Activated CD4-positive, alpha-beta T cell treated with anti-CD3 and anti-CD28 coated beads, Interleukin-2, Interleukin-6, amounts not matched to agents 100 ng/mL and 50 ng/mL, durations not matched to agents 16 hours and 8 hours (primary cell): ENCODE measurements at places on chromosomes 6 and 20.

GRCh38 chr6:116010386-116010785 is 50.3 kb downstream of the FRK start:
- no peak for DNase-seq

- DNase-seq = no peak
These were observed 181.9 kb downstream of the SYNDIG1 start for GRCh38 chr20:24651171-24651975.

DNA sequence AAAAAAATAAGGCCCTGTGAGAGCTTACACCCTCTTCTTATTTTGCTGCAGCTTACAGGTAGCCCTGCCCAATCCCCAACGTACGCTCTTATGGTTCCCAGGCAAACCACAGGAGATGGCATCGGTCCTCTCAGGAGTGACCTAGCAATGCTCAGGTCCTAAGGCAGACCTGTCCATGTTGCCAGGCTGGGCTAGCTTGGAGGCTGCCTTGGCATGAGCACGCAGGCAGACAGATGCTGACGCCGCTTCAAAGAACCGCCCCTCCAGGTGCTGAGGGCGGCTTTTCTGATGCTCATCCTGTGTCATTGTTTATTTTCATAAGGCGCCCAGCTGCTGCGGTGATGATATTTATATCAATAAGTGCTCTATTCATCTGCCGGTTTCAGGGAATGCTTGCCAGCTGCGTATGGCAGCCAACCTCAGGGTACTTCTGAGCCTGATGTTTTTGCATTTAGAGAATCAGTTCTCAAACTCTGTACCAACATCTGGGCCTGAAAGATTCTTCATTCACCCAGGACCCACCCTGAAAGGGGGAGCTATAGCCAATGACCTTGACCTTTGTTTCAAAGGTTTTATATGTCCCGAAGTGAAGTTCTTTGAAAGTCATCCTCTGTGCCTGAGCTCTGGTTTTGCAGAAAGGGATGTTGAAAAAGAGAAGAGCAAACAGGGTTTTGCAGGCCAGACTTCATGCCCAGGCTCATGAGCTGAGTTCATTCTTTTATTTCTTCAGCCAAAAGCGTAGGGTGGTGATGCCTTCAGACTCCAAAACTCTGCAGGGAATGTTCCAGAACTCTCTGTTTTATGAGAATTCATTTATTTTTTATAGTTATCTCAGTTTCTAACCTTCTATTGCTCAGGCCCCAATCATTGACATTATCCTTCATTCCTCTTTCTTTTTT is 475.6 kb upstream of the CHD6 start:
- no peak for DNase-seq

DNA sequence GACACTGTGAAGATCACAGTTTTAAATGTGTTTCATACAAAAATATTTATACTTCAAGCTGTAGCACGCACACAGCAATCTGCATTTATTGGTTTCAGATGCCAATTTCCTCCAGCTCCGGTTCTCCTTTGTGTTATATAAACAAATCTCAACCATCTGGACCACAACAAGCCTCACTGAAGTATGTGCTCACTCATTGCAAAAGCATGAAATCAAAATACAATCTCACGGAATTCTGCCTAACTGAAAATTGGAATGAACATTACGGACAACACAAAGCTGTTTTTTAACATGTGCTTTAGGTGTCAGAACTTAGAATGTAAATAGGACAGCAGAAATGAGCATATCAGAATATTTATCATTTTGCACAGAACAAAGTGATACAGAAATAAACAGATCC is 38.0 kb downstream of the RCAN2 start:
- no peak for DNase-seq

GRCh38 chr6:158900663-158901312 is 81.6 kb upstream of the EZR start:
- no peak for DNase-seq

DNA sequence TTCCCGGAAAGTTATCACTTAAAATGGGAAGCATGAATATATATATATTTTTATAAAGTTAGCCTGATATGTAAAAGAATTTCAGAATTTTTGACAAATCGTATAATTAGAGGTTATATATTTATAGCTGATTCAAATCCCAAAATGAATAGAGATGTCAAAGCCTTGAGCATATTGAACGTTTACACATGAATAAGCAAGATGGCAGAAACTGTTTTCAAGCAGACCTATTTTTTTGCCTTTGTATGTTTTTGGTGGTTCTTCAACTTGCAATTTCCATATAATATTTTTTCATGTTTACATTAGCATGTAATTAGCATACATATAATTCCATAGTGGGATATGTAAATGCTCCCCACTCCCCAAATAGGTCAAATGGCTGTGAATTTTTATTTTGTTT is 189.9 kb downstream of the PRL start:
- no peak for DNase-seq

- DNase-seq = no peak
These were observed 17.0 kb upstream of the SLA2 start for GRCh38 chr20:36663031-36663430.

DNA sequence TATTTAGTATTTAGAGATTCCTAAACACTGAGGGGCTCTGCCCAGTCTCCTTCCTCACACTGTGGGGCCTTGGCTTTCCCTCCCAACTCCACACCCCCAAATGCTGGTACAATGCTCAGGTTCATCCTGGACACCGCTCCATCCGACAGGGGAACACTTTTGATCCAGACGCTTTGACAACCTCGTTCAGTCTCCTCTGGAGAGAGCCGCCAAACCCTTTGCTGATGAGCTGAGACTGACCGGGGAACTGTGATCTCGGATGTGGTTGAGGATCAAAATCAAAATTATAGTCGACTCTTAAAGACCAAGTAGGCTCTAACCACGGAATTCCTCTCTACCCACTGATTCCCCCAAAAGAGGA is 38.8 kb upstream of the HLA-E start:
- DNase-seq = no peak

DNA sequence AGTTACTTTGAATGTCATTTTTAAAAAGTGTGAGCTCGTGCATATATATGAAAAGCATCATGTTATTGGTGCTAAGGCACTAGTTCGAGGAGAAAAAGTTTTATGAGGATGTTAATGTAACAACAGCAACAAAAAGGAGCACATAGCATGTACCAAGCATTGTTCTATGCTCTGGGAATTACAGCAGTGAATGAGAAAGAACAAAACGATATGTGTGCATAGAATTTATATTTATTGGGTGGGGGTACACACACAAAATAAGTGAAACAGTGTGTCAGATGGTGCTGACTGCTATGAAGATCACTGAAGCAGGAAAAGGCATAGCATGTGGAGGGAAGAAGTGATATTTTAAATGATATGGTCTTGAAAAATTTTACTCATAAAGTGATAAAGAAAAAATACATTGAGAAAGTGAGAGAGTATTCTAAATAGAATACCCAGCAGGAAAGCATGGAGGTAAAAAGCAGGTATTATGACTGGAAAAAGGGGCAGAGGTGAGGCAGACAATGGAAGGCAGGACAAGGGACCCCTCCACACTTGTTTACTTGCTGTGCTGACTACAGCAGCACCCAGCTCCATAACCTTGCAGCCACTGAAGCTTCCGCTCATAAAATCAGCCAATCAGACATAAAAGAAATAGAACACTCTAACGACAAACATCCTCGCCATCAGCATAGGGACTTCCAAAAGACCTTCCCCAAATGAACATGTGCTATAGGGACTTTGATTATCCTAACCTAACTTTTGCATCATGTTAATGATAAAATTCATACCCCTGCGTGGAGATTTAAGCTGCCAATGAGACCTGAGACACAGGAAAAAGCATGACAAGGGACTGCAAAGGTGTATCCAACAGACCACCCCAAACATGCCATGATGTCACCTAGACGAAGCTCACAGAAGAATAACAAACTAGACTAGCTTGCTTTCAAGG is 119.9 kb downstream of the HFE start:
- DNase-seq = no peak
